Stimulated activated CD4-positive, alpha-beta T cell treated with anti-CD3 and anti-CD28 coated beads, Interleukin-12 subunit alpha, Interleukin-12 subunit beta, amount 100 ng/mL, for 24 hours (primary cell): ENCODE measurements at places on chromosomes 11 and 22.

- no peak for DNase-seq
Observed at GRCh38 chr11:20109731-20110445, 50.4 kb downstream of the DBX1 start.

DNA sequence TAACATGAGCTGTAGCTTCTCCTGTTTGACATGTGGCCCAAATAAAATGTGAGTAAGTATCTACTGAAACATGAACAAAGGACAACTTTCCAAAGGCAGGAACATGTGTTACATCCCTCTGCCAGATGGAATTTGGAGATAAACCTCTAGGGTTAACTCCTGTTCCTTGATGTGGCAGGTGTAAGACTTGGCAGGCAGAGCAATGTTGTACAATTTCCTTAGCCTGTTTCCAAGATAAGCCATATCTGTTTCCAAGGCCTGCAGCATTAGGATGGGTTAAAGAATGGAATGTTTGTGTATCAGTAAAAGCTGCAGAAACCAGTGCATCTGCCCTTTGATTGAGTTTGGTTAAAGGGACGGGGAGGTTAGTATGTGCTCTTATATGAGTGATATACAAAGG is 8.8 kb upstream of the DNAJB13 start:
- no peak for DNase-seq

GRCh38 chr11:75481922-75482606 is 43.7 kb downstream of the GDPD5 start:
- DNase-seq, result no peak

- no peak for DNase-seq
Observed at GRCh38 chr11:62306227-62306626, 7.4 kb upstream of the SCGB1D4 start.

GRCh38 chr11:93686812-93687211 is 25.3 kb downstream of the CEP295 start:
- DNase-seq, result no peak

DNA sequence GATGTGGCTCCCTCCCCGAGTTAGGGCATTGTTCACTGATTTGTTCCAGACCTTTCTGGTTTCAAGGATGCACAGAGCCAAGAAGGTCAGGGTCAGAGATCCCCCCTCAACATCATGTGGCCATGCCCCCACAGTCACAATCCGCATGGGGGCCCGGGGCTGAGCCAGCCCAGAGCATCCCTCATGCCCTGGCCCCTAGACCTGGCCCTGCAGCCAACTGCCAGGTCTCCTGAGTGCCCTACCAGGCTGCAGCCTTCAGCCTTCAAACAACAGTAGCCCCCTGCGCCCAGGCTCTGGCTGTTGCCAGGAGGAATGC is 142.4 kb downstream of the CRYBB2 start:
- no peak for DNase-seq

DNA sequence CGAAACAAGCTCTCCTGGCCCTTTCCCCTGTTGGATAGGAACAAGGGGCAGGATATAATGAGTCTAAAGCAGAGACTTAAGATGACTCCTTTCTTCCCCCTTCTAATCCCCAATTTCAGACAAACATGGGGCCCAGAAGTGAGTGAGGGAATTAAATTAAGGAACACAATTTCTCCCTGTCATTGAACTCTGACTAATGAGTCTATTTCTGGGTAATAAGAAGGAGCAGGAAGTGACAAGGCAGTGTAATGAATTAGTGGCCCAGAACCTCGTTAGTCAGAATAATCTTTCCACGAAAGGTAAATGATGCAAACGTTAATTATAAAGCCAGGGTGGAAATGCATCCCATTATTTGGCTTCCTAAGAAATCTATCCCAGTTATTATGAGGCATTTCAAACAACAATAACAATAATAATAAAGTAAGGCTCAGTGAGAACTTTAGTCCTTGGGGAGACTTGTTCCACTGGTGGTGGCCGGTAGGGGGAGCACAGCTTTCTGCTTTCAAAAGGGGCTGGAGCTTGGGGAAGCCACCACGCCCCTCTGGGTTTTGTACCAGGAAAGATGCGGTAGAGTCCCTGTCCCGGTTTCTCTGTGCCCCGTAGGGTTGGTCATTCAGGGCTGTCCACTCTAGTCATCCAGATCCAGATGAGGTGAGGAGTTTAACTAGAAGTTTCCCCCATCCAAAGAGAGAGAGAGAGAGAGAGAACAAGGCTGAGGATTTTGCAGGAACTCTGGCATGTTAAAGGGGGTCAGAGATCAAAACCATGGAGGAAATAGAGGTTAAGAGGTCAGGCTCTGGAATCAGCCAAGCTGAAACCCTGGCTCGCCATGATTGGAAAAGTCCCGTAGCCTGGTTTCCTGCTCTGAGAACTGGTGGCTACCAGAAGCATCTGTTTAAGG is 298.3 kb downstream of the NTM start:
- DNase-seq, result peak; percentile 55

DNA sequence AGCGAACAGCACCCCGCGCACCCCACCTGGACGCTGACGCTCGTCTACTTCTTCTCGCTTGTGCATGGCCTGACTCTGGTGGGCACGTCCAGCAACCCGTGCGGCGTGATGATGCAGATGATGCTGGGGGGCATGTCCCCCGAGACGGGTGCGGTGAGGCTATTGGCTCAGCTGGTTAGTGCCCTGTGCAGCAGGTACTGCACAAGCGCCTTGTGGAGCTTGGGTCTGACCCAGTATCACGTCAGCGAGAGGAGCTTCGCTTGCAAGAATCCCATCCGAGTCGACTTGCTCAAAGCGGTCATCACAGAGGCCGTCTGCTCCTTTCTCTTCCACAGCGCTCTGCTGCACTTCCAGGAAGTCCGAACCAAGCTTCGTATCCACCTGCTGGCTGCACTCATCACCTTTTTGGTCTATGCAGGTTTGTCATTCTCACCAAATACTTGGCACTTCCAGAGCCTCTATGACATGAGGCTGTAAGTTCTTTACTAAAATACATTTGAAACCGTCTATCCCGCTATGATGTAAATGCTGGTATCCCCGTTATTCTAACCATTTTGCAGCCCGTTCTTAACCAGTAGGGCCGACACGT is 535 bp downstream of the AQP11 start:
- DNase-seq, result no peak

GRCh38 chr11:8698917-8699441 is 16.4 kb downstream of the RPL27A start:
- DNase-seq, result no peak

DNA sequence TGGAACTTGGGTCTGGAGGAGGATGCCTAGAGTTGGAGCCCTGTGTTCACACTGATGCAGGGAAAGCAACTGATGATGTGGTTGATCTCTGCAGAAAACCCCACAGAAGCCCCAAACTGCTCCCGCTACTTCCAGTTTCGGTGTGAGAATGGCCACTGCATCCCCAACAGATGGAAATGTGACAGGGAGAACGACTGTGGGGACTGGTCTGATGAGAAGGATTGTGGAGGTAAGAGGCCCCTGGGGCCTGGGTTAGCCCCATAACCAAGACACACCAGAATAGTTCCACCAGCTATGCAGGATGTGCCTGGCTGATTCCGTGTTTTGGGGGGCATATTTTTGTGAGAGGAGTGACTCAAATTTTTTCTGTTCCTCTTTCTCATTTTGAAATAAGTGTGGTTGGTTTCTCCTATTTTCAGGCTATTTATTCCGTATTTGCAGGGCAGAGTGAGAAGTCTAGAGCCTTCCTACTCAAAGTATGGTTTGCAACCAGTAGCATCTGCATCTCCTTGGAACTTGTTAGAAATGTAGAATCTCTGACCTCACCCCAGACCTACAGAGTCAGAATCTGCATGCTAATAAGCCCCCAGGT is 137.3 kb upstream of the SORL1-AS1 start:
- DNase-seq, result peak; percentile 18

DNA sequence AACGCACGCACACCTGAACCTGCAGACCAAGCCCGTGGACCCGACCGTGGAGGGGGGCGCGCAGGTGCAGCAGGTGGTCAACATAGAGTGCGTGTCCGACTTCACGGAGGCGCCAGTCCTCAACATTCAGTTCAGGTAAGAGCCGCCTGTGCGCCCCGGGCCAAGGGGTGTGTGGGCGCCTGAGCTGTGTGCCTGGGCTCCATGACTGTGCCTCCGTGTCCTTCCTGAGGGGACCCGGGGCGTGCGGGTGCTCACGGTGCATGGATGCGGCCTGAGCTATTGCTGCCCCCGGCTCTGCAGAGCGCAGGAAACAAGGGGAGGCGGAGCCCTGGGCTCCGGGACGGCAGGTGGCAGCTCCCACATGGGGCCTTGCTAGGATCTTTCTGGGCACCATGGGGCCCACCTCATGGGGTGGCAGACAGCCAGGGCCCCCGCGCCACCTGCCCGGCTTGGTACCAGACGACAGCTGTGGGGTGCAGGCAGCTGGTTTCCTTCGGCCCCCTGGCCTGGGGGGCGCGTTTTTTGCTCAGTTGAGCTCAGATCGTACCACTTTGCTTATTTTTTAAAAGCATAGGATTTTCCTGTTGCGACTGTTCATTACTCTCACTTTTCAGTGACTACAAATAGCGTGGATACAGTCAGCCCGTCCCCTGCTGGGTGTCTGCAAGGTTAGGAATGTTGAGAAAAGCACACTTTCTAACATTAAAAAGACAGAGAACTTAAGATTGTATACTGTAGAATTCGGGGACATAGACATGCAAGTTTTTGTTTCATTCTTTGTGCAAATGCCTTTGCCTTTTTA is 28.3 kb downstream of the MUC6 start:
- DNase-seq, result no peak
